Globus pallidus (tissue), 1 donor: ENCODE measurements at places on chromosomes 2 and 18.
A peak's percentile ranks its signal among the peaks of the same experiment; 100 is the strongest.

- DNase-seq = no peak
Observed at GRCh38 chr2:2568411-2568810, 237.3 kb upstream of the MYT1L start.

DNA sequence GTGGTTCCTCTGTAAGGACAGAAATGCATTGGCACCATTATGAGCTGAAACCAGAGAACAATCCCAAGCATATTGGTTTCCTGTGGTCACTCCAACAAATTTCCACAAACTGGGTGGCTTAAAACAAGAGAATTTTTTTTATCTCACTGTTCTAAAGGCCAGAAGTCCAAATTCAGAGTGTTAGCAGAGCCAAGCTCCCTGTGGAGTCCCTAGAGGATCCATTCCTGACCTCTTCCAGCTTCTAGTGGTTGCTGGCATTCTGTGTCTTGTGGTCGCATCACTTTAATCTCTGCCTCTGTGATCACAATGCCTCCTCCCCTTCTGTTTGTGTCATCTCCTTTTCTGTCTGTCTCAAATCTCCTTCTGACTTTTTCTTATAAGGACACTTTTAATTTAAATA lies 380.3 kb downstream of the NYAP2 start:
- DNase-seq = no peak

DNA sequence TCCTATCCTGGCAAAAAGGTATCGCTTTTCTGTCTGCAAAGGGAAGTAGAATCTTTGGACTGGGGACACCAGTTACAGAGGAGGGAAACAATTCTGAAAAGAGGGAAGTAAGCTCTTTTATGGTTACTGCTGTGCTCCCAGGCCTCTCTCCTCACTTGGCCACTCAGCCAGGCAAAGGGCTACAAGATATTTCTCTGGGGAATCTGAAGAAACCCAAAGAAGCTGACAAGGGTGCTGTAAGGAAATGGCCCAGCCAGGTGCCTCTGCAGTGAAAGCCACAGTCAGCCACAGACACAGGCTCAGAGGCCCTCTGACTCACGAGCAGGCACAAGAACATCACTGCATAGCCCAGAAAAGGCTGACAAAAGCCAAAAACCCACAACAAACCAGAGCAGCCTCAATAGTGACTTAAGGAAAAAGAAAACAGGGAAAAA lies 5.8 kb downstream of the HDLBP start:
- peak; percentile 11 for DNase-seq

- DNase-seq = no peak
Observed at GRCh38 chr2:28626891-28627421, 124.7 kb upstream of the PPP1CB start.

DNA sequence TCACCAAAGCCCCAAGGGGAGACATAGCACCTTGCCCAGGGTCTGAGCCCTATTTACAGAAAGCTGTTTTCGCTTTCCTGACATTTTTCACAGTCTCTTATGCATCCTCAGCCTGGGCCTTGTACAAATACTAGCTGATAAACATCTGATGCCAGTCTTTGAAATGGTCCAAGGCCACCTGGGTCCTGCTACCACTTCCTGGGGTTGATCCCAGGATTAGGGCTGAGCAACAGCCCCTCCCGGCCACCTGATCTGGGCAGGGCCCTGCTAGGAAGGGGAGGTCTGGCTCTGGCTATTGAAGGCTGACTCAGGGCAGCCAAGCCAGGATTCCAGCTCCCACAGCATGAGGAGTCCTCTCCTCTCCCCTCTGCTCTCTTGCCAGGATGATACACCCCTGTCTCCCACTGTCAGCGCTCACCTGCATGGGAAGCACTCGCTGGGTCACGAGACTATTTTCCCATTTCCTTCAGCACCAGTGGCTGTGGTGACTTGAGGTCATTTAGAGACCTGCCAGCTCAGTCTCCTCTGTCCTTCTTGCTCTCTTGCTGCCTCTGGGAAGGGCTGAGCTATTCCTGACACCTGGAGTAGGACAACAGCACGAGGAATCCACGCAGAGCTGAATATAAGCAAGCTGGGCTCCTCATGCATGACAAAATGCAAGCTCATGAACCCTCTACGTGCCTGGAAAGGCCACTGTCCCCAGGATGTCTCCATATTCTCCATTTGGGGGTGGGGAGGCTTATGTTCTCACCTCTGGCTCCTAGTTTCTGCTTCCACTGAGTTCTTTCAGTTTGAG lies 53.0 kb upstream of the LGALSL start:
- DNase-seq = no peak
